Activated CD8-positive, alpha-beta memory T cell treated with anti-CD3 and anti-CD28 coated beads for 1 hour (primary cell): ENCODE measurements at places on chromosomes 2 and 18.

DNA sequence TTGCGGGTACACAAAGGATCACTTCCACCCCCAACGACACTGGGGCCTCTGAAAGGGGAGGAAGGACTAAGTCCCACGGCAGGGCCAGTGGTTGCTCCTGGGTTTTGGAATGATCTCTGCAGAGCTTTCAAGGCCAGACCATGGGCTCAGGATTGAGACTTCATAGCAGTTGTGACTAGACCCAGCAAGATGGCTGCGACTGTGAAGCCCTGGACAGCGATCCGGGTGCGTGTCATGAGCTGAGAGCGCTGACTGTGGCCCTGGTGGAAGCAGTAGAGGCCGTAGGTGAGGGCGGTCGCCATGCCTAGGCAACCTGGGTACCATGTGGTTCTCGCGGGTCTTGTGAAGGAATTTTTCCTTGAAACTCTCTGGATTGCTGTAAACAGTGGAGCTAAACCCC lies 27.3 kb downstream of the NCL start:
- no peak for DNase-seq

- DNase-seq: no peak
Measured at GRCh38 chr2:121816797-121817196, 61.3 kb downstream of the TSN start.

DNA sequence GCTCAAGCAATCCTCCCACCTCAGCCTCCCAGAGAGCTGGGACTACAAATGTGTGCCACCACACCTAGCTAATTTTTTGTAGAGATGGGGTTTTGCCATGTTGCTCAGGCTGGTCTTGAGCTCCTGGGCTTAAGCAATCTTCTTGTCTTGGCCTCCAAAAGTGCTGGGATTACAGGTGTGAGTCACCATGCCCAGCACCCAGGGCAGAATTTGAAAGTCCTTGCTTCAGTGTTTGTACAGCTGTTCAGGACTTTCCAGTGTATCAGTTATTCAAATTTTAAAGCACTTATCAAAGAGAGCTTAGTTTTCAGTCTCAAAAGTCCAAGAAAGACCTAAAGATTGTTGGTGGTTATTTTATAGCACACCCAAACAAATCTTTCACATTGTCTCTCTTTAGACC lies 43.6 kb upstream of the VPS54 start:
- no peak for DNase-seq

GRCh38 chr2:72759755-72760154 lies 66.1 kb downstream of the EXOC6B start:
- DNase-seq: no peak
